Bronchial smooth muscle cell (primary cell): ENCODE measurements at places on chromosomes 5 and 9. TPM values are rescaled to one million over a fixed set of nuclear protein-coding genes. Genes with fewer than 3 reads are reported as not detected.

The ZDHHC12 gene
- 23.4 and 28.7 TPM in 2 replicates for total RNA-seq

The SMIM32 gene
- not detected in 2 replicates for total RNA-seq

The TMEM215 gene
- total RNA-seq: not detected in 2 replicates

The CFAP157 gene
- total RNA-seq: 0.09 and 0.16 TPM in 2 replicates

The GKAP1 gene
- total RNA-seq: 0.43 and 0.47 TPM in 2 replicates

The FGFR4 gene
- total RNA-seq: 6.1 and 36.5 TPM in 2 replicates

The SH3PXD2B gene
- 14.5 and 23.7 TPM in 2 replicates for total RNA-seq

The ADGRV1 gene
- 0.16 and 0.17 TPM in 2 replicates for total RNA-seq

The OR1L1 gene
- not detected in 2 replicates for total RNA-seq

The CDC20B gene
- 0.09 TPM in 1 of 2 replicates, not detected in the other for total RNA-seq

The BTNL9 gene
- not detected in 2 replicates for total RNA-seq

The EPB41L4A gene
- 0.09 and 0.16 TPM in 2 replicates for total RNA-seq

The CDH9 gene
- not detected in 2 replicates for total RNA-seq

The TUSC1 gene
- total RNA-seq: 3.5 and 3.8 TPM in 2 replicates

The C6 gene
- total RNA-seq: 0.16 TPM in 1 of 2 replicates, not detected in the other

The LCP2 gene
- total RNA-seq: not detected in 2 replicates

The RNF183 gene
- total RNA-seq: not detected in 2 replicates
